Chondrocyte (in vitro differentiated cells): ENCODE measurements at places on chromosomes 6 and 20. TPM values are rescaled to one million over a fixed set of nuclear protein-coding genes. Genes with fewer than 3 reads are reported as not detected.

SYNDIG1 gene
- 5.6 to 16.4 TPM (median 6.1 TPM) in 3 replicates for total RNA-seq

DNA sequence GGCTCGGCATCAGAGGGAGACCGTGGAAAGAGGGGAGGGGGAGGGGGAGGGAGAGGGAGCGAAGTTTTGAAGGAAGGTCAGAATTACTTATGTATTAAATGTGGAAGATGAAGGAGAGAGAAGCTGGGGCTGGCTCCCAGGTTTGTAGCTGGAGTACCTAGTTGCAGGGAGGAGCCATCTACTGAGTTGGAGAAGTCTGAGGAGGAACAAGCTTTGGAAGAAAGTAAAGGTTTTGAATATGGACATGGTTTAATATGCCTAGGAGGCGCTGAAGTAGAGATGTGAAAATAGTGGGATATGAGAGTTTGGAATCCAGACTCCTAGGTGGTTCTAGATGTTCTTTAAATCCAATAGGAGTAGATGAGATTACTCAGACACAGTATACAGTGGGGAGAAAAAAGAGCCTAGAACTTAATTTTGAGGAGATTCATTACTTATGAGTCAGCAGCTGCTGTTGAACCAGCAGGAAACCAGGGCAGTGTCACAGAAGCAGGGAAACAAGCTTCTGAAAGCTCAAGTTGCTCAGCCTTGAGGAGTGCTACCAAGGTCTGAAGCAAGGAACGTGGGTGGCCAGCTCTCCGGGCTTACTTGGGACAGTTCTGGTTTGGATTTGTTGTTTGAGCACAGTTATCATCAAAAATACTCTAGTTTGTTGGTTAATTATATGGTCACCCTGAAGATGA, 149.3 kb downstream of the UTRN start:
- peak overlapping the region; percentile 79 for H3K27ac ChIP-seq
- H3K4me1 ChIP-seq = peaks cover 9% of the 10 kb centered on the region
- DNase-seq = no peak

GRCh38 chr6:113587078-113587699, 270.0 kb upstream of the MARCKS start:
- H3K36me3 ChIP-seq = no peaks in the 10 kb centered on the region
- H3K27me3 ChIP-seq = no peaks in the 10 kb centered on the region
- no peak for DNase-seq
- H3K4me1 ChIP-seq = peaks cover 24% of the 10 kb centered on the region
- no peak overlapping the region for H3K4me3 ChIP-seq

DNA sequence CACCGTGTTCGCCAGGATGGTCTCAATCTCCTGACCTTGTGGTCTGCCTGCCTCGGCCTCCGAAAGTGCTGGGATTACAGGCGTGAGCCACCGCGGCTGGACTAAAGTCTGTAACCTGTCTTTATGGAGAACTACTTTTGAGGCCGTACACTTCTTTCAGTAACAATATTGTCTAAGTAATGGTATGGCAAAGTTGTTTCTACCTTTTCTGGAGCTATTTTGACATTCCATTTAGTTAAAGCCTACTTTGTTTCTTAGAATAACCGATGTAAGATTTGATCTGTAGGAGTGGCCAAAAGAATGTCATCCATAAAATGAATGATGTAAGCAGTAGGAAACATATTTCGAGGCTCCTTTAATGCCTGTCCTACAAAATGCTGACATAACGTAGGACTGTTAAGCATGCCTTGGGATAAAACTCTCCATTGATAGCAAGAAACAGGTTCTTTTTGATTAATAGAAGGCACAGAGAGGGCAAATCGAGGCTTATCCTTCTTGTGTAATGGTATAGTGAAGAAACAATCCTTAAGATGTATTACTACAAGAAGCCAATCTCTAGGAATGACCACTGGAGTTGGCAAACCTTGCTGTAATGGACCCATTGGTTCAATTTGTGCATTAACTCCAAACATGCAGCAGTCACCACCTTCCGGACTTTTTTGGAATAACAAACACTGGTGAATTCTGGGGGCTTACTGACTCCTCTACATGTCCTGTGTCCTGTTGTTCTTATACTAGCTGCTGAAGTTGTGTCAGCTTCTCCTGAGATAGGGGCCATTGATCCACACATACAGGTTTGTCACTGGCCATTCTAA, 35.9 kb downstream of the HLA-DRA start:
- no peak overlapping the region for H3K27ac ChIP-seq
- H3K27me3 ChIP-seq = peaks cover 8% of the 10 kb centered on the region
- H3K36me3 ChIP-seq = no peaks in the 10 kb centered on the region
- H3K4me1 ChIP-seq = no peaks in the 10 kb centered on the region
- H3K4me3 ChIP-seq = no peak overlapping the region

GRCh38 chr6:24683297-24684296, 16.7 kb downstream of the ACOT13 start:
- H3K4me3 ChIP-seq = no peak overlapping the region
- H3K27ac ChIP-seq = no peak overlapping the region
- no peaks in the 10 kb centered on the region for H3K27me3 ChIP-seq
- DNase-seq = no peak

JPH2 gene
- total RNA-seq = 46.6 to 75.9 TPM (median 71.2 TPM) in 3 replicates

DNA sequence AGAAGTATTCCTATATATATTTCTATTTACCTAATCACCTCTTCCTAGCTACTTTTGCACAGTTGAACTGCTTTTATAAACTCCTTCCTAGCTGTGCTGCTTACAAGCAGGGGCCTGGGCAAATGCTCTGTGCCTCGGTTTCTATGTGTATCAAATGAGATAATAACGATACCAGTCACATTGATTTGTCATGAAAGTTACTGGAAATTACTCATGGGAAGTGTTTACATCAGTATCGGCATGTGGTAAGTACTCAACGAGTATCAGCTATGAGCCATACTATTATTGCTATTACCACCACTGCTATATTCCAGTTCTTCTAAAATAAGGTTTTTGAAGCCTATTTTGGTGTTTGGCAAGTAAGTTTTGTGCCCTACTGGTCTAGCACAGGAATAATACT, 4.9 kb downstream of the LAMA4 start:
- H3K4me3 ChIP-seq = no peak overlapping the region
- DNase-seq = no peak
- peaks cover 8% of the 10 kb centered on the region for H3K36me3 ChIP-seq
- peak overlapping the region; percentile 34 for H3K27ac ChIP-seq
- no peaks in the 10 kb centered on the region for H3K27me3 ChIP-seq
- H3K4me1 ChIP-seq = peaks cover 80% of the 10 kb centered on the region

DNA sequence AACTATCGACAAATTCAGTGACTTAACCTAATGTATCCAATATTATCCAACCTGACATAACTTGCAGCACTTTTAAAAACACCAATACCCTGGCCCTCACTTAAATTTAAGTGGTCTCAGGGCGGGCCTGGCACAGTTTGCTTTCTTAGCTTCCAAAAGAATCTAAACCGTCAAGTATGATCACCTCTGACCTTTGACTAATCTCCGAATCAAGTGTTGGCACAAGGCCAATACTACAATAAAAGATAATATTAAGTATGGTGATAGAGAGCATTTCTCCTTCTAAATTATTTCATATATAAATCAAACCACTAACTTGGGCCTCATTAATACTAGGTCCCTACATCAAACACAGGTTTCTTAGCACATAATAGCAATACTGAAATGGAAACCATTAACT, 153.0 kb downstream of the PTPRK start:
- no peak for DNase-seq
- H3K4me1 ChIP-seq = peaks cover 29% of the 10 kb centered on the region
- no peaks in the 10 kb centered on the region for H3K27me3 ChIP-seq
- H3K27ac ChIP-seq = no peak overlapping the region

DNA sequence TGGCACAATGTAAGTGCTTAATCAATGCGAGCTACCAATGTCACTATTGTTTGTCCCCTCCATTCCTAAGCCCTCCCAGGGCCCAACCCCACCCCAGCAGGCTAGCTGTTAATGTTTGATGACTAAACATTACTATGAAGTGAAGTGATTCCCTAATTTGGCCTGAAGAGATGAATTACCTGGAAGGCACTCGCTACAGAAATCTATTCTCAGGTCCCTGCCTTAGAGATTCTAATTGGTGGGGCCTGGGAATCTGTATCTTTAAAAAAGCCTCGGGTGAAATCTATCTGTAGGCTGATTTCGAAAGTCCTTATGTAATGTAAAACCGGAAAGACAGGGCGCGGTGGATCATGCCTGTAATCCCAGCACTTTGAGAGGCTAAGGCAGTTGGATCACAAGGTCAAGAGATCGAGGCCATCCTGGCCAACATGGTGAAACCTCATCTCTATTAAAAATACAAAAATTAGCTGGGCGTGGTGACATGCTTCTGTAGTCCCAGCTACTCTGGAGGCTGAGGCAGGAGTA, 16.9 kb upstream of the SNAI1 start:
- no peak overlapping the region for H3K4me3 ChIP-seq
- H3K27me3 ChIP-seq = no peaks in the 10 kb centered on the region
- no peak overlapping the region for H3K27ac ChIP-seq
- no peak for DNase-seq

GRCh38 chr20:40279390-40279789, 409.6 kb downstream of the MAFB start:
- peak overlapping the region; percentile 60 for H3K27ac ChIP-seq
- peaks cover 14% of the 10 kb centered on the region for H3K4me1 ChIP-seq
- H3K36me3 ChIP-seq = no peaks in the 10 kb centered on the region
- peaks cover 8% of the 10 kb centered on the region for H3K27me3 ChIP-seq

DNA sequence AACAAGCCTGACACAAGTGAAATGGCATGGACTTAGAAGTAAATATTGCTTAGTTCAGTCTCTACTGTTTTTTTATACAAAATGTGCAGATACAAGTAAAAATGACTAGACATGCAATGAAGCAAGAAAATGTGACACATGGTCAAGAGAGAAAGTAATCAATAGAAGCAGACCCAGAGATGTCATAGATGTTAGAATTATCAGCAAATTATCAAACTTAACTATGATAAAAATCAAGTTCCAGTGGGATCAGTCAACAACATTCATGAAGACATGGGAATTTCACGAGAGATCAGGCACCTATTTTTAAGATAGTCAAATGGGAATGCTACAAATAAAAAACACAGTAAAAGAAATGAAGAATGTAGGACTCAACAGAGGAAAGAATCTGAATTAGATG, 267.0 kb downstream of the SLC35F1 start:
- H3K4me1 ChIP-seq = no peaks in the 10 kb centered on the region
- DNase-seq = no peak
- peaks cover 5% of the 10 kb centered on the region for H3K36me3 ChIP-seq
- H3K27ac ChIP-seq = no peak overlapping the region
- H3K27me3 ChIP-seq = no peaks in the 10 kb centered on the region

KIAA1755 gene
- total RNA-seq = 17.6 to 18.8 TPM (median 17.8 TPM) in 3 replicates

DNA sequence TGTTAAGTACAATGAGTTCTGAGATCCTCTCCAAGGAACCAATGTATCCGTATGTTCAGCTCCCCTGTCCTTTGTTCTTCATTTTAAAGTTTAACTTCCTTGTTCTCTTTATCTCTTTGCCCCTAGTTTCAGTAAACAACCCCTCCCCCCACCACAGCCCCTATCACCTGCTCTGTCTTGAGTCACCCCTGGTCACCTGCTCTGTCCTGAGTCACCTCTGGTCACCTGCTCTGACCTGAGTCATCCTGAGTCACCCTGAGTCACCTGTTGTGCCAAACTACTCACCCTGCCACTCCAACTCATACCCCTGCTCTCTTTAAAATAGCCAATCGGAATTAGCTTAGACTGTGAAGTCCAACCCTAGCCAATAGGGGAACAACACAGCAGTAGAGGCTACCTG, 288.7 kb upstream of the CDYL start:
- peaks cover 7% of the 10 kb centered on the region for H3K36me3 ChIP-seq
- H3K27ac ChIP-seq = no peak overlapping the region

DNA sequence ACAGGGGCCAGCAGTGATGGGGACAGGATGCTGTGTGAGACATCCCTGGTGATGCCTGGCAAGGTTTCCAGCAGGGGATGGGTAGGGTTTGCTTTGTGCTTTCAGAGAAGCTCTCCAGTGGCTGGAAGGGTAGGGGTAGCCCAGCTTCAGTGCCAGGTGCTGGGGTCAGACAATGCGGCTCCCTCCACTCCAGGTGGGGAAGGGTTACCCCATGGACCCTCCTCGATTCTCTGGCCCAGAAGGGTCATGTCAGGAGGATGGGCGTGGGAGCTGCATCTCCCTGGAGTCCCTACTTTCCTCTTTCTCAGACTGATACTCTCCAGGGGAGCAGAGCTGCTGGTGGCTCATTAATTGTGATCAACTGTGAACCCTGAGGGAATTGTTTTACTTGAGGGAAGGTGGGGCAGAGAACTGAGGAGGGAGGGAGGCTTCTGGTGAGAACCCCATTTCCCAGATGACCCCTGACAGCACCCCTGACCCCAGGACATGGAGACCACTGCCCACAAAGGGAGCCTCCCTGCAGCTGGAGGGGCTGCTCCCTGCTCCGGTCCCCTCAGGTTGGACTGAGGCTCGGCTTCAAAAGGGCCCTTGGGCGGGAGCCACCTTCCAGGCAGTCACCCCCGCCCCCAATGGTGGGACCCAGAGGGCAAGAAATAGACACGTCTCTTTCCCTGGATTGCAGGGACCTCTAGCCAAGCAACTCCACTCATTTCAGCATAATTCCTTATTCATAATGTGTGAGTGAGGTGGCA, 100.9 kb upstream of the BHLHE23 start:
- peak; percentile 60 for DNase-seq
- no peak overlapping the region for H3K27ac ChIP-seq
- H3K27me3 ChIP-seq = peaks cover 2% of the 10 kb centered on the region
- no peak overlapping the region for H3K4me3 ChIP-seq

DNA sequence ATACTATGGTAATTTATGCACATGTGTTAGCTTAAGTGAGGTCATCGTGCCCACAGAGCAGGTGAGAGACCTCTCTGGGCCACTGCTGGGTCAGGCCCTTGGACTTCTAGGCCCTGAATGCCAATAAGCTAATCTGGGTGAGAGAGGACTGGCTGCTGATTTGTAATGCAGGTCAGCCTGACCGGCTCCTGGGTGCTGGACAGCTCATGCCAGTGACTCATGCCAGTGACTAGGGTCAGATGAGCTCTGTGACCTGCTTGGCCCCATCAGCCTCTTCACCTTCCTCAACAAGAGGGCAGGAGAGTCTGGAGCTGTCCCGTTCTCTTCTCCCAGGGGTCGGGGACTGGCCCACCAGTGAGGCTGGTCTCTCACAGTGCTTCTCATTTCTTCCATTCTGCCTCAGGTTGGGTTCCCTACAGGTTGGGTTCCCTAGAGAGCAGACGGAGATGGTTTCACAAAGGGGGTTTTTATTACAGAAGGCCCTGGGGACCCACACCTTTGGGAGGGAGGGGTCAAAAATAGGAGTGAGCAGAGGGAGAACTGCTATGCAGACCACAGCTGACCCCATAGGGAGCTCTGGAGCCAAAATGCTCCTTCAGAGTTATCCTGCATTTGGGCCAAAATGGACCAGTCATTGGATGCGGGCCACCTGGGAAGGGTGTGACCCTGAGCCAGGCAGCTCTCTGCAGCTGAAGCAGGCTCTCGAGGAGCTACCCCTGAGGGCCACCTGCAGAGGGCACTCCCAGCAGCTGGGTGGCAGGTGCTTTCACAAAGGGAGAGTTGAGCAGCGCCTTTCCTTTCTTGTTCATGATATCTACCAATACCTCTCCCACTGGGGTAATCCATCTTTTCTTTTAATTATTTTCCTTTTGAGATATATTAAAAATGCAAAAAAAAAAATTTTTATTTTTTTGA, 2.2 kb upstream of the OXT start:
- no peak overlapping the region for H3K4me3 ChIP-seq
- H3K27ac ChIP-seq = no peak overlapping the region
- peaks cover 9% of the 10 kb centered on the region for H3K27me3 ChIP-seq

FRMD1 gene
- total RNA-seq = 0.20 to 0.28 TPM in 2 of 3 replicates, not detected in the other
